PC-9 (cell line): ENCODE measurements at places on chromosomes 6 and 20.

DNA sequence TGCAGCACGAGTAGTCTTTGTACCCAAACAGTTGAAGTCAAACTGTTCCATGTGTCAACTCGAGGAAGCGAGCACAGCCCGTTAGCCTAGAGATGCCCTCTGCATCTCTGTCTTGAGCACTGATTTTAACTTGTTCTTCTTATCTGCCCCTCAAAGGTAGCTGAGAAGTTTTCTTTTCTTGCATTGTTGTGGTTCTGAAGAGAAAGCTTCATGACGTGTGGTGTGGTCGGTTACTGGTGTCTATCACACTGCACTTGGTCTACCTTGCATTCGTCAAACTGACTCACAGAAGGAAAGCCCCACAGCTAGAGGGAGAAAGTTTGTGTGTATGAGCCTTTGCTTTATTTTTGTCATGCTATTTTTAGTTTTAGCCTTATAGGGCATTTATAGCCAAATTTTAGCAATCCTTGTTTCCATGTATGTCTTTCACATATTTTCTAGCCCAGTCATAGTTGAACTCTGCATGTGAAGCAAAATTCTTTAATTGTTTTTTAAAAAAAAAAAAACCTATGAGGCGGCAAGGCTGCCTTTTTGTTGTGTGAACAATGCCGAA is 115.1 kb downstream of the JAG1 start:
- DNase-seq = peak; percentile 35

DNA sequence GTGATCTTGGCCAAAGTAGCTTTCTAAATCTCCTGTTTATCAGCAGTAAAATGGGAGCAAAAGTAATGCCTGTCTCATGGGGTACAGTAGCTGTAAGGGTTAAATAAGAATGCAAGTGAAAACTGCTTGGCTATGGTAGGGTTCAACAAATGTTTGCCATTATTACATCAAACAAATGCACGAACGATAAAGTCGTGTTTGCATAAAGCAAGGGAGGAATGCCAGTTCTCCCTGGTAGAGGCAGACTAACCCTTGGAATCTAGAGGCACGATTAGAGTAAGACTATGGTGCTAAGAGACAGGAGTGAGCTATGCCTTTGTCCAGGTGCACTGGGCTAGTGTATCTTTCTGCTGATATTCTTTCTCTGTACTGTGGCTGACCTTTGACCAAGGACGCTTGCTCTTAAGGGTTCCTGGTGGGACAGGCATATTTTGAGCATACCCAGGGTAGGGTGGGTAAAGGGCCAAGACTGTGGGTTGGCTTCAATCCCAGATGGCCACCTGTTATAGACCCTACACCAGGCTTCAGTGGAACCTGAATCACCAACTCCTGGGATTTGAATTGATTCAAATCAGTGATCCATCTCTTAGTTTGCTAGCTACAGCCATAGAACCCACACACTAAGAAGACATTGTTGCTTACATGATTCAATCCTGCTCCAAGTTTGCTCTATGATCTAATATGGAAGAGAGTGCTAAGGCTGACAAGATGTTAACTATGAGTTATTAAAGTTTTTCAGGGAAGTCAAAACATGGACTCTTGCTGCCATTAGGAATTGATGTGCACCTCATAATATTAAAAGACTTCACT is 139.9 kb downstream of the CCDC170 start:
- no peak for DNase-seq

GRCh38 chr6:129592516-129593232 is 117.3 kb downstream of the ARHGAP18 start:
- no peak for DNase-seq

DNA sequence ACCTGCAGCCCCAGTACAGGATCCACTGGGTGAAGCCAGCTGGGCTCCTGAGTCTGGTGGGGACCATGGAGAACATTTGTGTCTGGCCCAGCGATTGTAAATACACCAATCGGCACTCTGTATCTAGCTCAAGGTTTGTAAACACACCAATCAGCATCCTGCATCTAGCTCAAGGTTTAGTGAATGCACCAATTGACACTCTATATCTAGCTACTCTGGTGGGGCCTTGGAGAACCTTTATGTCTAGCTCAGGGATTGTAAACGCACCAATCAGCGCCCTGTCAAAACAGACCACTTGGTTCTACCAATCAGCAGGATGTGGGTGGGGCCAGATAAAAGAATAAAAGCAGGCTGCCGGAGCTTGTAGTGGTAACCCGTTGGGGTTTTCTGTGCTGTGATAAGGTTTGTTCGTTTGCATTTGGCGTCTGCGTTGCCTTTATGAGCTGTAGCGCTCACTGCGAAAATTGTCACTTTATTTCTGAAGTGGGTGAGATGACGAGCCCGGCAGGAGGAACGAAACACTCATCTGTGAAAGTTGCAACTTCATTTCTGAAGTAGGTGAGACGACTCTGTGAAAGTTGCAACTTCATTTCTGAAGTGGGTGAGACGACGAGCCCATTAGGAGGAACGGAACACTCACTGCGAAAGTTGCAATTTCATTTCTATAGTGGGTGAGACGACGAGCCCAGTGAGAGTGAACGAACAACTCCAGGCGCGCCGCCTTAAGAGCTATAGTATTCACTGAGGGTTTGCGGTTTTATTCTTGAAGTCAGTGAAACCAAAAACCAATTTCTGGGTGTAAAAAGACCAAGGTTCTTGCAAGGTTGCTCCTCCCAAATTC is 31.1 kb downstream of the SERPINB6 start:
- no peak for DNase-seq

DNA sequence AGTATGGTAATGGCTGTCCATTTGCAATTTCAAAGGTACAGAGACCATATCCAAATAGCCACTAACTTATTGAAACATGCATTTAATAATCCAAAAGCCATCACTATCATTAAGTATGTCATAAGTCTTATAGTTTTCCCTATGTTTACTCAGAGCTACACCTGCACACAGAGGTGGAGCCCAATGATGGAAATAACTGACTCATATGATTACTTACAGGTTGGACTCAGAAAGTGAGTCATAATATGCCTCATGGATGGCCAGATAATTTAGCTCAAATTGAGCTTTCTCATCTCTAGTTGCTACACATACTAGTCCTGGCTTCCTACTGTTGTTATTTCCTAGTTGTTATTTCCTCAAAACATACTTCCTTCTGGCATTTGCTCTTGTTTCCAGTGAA is 104.4 kb upstream of the KHDRBS2 start:
- no peak for DNase-seq

- DNase-seq = no peak
These were observed 206.3 kb downstream of the ZDHHC14 start for GRCh38 chr6:157587127-157587926.
